Kasumi-1 (cell line): ENCODE measurements at places on chromosomes 4 and X.
A peak's percentile ranks its signal among the peaks of the same experiment; 100 is the strongest.

DNA sequence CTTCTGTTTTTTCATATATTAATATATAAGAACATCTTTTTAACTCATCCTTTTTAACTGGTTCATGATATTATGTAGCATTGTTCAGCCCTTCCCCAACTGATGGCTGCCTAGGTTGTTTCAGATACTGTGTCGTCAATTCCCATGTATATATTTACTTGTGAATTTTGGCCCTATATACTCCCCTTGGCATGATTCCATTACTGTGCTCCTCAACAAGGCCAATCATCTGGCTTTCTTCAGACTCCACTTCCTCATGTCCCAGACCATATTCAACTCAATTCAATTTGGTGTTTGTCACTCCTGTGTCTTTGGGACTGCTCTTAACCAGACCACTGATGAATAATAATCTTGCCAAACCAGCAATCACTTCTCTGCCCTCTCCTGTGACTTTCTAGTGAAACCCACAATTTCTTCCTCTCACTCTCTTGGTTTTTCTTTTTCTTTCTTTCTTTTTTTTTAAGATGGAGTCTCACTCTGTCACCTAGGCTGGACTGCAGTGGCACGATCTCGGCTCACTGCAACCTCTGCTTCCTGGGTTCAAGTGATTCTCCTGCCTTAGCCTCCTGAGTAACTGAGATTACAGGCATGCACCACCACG, 2.7 kb upstream of the WDR45 start:
- no peak for DNase-seq

DNA sequence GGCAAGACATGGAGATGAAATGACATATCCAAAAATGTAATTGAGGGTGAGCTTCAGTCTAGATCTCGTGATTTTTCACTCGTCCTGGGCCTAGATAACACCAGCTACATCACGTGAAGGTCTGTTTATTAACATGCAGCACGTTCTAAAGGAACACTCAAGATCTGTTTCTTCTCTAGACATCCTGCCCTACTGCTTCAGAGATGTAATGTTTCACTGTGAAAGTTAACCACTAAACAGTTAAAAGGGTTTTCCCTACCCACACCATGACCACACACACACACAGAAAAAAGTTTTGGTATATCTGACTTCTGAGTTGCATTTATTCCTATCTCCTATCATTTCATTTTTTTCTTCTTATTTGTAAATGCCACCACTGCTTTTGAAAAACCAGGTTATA, 52.3 kb upstream of the SMIM31 start:
- DNase-seq: no peak

- peak; percentile 94 for DNase-seq
Measured at GRCh38 chr4:123616951-123617461, 220.4 kb downstream of the SPRY1 start.

DNA sequence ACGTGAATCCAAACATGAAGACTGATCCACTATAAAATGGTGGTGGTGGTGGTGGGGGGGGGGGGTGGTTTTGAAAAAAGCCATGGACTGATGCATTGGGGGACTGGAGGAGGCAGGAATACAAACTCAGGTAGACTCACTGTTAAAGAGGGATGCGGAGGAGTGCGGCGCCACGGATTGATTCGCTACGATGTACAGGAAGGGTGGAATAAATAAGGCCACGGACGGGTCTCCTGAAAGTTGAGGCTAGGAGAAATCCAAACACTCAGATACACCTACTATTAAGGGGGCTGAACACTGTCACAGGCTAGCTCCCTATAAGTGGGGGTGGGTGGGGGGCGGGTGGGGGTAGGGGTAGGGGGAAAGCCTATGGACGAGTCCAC, 591 bp downstream of the ELK1 start:
- no peak for DNase-seq

DNA sequence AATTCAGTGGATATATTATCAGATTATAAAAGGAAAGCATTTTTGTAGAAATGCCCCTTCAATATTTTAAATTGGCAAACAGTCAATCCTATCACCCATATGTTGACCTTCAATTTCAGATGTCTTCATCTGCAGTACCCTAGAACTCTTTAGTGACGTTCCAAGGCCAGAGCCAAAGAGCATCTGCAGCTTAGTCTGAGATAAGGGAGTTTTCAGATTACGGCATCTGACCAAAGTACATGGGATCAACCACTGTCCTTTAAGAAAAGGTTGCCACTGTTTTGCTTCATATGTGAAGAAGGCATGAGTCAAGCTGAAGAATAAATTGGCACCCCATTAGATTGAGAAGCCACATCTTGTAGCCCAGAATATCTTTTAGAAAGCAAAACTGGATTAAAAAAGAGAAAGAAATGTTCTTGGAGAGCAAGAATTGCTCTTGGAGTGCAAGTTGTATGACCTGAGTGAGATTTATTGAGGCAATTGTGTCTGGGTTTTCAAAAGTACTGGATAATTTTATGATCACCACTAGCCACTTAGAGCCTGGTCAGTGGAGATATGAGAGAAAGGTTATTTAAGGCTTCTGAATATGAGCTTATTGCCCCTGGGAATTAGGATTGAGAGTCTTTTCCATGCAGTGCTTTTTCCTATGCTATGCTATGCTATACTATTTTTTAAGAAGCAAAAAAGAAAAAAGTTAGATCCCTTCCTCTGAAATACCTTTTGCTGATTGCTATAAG, 251.9 kb upstream of the NR3C2 start:
- DNase-seq: no peak

DNA sequence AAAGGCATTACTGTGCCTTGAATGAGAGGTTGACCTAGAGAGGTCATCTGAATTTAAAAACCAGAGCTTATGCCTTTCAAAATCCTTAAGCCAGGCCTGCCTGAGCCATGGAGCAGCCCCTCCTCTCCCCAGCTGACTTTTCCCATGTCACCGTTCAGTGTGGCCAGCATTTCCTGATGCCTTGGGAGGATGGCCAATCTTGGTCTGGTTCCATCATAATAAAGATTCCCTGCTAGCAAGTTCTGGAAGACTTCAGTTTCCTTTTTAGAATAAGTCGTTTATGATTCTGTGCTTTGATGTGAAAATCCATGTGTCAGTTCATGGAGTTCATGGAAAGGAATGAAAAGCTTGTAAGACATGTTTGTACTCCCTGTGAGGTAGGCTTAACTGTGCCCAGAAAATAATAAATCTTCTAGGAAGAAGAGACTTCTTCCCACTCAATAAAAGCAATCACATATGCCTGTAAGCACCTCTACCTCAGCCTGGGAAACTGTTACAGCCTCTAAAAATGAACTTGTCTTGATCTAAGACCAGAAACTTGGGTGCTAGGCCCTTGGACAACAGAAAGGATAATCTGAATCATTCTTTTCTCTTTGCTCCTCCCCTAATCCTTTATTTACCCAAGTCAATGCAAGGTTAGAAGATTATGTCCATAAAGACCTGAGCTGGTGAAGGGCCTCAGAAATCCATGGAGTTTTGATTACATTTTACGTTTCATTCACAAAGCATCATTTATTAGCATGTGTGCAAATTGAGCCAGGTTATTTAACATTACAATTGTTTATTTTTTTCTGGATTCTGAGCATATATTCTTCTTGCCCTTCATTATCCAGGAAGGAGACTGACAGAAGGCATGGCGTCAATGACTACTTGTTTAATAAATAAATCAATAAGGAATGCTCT, 84.0 kb upstream of the TBC1D9 start:
- no peak for DNase-seq

DNA sequence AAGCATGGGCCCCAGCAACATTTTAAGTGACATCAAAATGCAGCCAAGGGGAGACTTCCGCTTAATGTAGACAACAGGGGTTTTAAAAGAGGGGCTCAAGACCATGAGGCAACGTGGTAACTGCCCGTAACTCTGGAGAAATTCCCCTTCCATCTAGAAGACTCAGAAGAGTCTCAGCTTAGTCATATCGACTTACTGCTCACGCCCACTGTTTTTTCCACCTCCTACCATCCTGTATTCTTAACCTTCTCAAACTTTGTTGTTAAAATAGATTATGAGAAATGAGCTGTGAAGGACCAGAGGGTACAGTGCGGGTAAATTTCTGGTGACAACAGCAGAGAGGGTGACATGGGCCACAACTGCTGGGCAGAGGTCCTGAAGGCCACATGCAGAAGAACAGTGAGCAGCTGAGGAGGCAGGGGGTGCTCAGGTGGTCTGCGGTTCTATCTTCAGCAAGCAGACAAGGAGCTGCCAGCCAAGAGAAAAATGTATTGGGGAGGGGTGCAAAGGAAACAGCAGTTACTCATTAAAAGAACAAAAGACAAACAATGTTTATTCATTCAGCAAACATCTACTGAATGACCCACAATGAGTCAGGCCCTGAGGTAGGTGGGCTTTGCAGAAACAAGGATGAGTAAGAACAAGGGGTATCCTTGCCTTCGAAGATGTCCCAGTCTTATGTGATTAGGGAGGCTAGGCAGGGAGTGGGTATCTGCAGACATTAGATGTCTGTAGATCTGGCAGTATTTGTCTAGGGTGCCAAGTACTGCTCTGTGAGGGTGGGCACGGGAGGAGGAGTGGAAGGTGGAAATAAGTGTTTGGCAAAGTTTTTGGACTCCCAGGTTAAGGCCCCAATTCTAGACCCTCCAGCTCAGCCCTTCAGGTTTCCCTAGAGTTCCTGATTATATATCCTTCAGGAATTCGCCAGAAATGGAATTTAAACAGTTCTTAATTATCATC, 175.3 kb downstream of the TSPAN5 start:
- no peak for DNase-seq

DNA sequence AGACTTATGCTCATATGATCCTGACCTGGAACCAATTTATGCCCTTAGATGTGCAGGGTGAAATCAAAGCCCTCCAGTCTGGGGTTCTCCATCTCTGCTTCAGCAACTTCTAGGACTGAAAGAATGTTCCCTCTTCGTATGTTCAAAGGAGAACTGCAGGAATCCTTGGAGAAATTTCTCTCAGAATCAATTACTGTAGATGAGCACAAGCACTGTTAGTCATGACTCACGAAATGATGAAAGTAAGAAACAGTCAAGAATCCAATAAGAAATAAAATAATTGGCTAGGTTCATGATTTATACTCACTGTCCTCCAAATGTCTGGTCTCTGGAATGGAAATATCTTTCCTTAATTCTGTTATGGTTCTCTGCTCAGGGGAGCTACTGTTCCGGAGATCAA, 348.2 kb downstream of the PDGFC start:
- DNase-seq: no peak

DNA sequence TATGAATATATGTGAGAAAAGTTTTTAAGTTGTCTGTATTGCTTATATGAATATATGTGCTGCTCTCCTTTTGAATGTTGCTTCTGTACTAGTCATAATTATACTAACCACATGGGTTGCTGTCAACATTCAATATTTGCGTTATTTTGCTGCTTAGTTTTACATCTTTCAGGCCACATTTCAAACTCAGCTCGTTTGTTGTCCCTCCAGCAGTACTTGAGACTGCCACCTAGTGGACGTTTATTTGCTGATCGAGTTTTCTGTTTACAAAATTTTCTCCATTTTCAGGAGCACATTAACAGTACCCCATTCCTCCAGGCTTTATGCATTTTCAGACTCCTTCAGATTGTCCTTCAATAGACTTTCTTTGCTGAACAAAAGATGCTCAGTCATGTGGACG, 75.8 kb downstream of the NUDT11 start:
- DNase-seq: peak; percentile 71

GRCh38 chrX:13752646-13753045, 18.1 kb downstream of the OFD1 start:
- DNase-seq: no peak

DNA sequence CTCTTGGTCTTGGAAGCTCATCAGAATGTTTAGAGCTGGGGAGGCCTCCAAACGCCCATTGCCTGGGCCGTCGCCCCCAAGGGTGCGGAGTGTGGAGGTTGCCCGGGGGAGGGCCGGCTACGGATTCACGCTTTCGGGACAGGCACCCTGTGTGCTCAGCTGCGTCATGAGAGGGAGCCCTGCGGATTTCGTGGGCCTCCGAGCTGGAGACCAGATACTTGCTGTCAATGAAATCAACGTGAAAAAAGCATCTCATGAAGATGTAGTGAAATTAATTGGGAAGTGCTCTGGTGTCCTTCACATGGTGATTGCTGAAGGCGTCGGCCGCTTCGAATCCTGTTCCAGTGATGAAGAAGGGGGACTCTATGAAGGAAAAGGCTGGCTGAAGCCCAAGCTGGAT, 23.3 kb downstream of the RGS12 start:
- DNase-seq: no peak

GRCh38 chr4:182604953-182605352, 312.2 kb downstream of the DCTD start:
- no peak for DNase-seq

DNA sequence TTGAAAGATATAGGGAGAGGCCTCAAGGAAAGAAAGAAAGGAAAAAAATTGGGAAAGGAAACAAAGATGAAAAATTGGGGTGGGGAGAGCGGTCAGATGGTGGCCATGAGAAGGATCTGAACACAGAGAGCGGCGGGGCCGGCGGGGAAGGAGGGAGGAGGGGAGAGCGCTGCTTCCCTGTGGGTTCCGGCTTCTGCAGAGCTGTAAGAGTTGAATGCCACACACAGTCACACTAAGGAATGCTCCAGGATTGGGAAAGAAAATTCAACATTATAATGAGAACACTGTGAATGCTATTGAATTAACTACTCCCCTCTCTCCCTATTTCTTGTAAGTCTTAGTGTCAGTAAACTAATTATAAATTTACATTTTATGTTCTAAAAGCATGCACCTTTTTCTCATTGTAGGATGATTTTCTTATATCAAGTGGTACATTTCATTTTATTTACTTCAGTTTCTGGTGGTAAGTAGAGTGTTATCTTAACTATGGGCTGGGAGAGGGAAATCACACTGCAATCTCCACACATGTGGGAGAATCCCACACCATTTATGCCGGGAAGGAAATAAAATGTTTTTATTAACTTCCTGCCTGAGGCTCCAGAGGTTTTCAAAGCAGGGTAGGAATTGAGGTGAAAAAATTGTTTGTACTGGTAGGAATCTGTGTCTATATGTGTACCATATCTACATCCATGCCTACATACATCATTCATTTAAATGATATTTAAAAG, 904 bp downstream of the F11 start:
- DNase-seq: no peak

DNA sequence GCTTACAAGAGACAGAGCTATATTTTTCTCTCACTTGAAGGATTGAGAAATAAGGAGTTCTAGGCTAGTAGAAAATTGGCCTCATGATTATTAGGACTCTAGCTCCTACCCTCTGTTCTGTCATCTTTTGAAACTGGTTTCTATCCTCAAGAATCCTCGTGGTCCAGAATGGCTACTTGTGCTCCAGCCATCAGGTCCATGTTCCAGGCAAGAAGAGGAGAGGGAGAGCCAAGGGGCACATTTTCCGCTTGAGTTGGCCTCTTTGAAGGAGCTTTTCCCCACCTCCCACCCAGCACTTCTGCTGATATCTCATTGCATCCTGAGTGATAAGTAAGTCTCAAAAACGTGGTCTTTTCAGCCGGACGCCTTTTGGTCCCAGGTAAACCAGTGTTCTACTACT, 7.2 kb upstream of the SORBS2 start:
- DNase-seq: no peak

- DNase-seq: no peak
Measured at GRCh38 chr4:88452912-88453311, 4.0 kb upstream of the HERC5 start.
